CD4-positive, CD25-positive, alpha-beta regulatory T cell (primary cell): ENCODE measurements at places on chromosomes 3 and 15.

DNA sequence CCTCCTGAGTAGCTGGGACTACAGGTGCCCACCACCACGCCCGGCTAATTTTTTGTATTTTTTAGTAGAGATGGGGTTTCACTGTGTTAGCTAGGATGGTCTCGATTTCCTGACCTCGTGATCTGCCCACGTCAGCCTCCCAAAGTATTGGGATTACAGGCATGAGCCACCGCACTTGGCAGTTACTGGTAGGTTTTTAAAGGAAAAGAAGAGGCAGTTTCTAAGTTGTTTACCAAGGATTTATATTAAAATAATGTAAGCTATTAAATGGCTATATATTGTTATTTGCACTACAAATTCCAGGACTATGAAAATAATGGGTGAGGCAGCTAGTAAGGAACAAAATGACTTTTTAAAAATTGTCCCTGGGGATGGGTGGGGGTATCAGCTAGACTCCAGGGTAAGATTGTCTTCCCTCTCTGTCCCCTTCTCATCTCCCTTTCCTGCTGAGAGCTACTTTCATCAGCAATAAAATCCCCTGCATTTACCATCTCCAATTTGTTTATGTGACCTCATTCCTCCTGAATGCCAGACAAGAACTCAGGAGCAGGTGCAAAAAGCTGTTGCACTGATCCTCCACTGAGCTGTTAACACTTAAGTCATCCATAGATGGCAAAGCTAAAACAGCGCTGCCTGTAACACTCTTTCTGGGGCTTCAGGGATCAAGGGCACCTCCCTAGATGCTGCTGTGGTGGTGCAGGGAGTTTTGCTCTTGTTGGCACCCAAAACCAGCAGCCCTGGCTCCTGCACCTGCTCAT is 165.2 kb downstream of the ZPLD1 start:
- DNase-seq, result no peak

GRCh38 chr15:55256281-55257011 is 33.2 kb downstream of the RAB27A start:
- DNase-seq, result no peak

DNA sequence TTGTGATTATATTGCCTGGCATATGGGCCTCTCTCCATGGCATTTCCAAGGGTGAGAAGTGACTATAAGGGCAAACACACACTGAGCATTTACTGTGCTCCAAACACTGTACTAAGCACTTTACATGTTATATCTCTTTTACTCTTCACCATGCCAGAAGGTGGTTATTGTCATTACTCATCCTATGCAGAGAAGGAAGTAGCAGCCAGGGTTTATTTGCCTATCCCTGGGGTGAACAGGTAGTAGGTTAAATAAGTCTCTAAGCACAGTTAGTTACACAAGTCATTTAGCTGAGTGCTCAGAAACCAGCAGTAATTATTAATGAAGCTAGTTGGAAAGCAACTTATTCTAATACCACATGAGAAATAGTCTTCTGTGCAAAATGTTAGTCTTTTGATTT is 109.9 kb upstream of the SYNPR start:
- DNase-seq, result no peak

DNA sequence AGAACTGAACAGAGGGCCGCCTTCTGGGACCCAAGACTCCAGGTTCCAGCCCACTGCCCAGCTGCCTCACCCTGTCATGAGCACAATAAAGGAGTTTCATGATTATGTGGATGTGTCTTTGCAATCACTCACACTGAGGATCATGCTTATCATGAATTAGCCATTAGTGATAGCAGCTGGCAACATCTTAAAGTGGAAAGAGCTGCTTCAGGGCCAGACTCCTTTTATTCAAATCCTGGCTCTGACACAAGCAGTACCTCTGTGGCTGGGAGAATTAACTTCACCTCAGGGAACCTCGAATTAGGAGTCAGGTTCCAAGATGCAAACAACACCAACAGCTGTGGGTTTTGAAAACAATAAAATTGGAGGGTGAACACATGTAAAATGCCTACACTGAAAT is 6.6 kb upstream of the SCAP start:
- no peak for DNase-seq

DNA sequence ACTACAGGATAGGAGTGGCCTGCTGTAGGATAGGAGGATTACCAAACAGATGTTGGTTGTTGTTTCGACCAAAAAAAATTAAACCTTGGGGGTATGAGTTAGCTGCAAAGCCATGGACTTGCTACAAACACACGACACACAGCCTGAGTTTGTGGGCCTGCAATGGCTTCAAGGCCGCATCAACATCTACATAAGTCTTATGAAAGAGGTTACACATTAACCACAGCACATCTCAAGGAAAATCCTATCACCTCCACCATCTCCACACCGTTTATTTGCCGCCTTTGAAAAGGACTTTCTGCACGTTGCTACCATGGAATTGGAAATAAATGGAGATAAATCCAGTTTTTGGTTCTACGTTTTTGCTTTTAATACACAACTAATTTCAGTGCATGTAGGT is 23.0 kb downstream of the LRIG1 start:
- no peak for DNase-seq

- DNase-seq, result no peak
These were observed 106.1 kb downstream of the FILIP1L start for GRCh38 chr3:100008081-100008698.

- DNase-seq, result no peak
These were observed 27.4 kb downstream of the ZXDC start for GRCh38 chr3:126448136-126448892.

DNA sequence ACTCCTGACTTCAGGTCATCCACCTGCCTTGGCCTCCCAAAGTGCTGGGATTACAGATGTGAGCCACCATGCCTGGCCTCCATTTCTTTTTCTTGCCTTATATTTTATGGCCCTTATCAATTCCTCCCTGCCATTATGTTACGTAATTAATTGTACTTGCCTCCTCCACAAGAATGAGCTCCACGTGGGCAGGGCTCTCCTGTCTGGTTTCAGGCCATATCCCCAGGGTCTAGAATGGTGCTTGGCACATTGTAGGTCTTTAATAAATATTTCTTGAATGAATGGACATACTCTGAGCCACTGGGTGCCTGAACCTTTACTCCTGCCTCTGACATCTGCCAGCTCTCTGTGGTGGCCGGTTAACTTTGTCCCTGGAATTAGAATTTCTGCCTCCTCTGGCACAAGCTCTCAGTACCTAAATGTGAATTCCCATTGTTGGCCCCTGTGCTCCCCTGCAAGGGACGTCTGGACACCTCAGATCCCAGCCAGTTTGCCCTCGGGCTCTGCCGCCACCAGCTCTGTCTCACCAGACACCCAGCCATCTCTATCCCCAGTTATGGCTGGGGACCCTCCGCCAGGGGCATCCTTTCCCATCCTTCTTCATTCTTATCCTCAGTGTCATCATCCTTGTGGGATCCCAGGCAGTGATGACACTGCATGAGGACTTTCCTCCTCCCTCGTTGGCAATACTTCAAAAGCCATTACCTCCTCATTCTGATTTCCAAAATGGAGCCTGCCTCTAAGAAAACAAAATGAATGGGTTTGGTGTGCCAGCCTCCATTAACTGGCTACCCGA is 165.6 kb upstream of the SMAD3 start:
- DNase-seq, result no peak

- no peak for DNase-seq
These were observed 50.7 kb downstream of the PROS1 start for GRCh38 chr3:93923006-93923405.

DNA sequence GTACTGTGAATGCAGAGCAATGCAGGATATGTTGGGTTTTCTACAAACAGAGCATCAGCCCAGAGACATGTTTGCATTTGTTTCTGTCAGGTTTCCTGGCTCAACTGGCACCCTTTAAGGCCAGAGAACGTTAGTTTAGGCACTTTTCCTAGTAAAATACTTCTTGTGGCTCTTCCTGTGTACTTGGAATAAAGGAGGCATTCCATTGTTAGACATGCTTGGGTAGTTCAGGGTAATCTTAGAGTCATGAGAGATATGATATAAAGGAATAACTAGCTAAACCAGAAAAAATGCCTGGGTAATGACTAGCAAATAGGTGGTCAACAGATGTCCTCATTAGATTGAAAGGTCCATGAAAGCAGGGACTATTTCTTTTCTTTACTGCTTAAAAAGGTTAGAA is 60.4 kb upstream of the RBM5 start:
- no peak for DNase-seq

DNA sequence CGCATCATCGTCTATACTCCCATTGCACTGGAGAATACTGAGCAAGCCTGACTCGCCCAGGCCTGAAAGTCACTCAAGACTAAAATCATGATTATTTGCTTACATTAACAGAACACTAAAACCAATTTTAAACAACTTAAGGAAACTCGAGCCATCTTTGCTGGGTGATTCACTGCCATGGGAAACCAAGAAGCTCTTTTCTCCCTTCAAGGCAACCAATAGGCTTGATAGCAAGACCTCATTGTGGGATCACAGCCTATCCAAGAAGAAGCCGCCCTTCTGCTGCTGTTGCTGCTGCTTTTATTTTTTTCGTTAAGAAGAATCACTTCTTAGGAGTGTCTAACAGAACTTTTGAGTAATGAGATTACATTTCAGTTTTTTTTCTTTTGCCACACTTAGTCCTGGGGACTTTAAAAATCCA is 479.4 kb downstream of the FOXP1 start:
- DNase-seq, result no peak

GRCh38 chr3:102156426-102156825 is 278.4 kb upstream of the ZPLD1 start:
- no peak for DNase-seq

- peak; percentile 21 for DNase-seq
These were observed 201.1 kb downstream of the AKAP13 start for GRCh38 chr15:85581495-85581894.

DNA sequence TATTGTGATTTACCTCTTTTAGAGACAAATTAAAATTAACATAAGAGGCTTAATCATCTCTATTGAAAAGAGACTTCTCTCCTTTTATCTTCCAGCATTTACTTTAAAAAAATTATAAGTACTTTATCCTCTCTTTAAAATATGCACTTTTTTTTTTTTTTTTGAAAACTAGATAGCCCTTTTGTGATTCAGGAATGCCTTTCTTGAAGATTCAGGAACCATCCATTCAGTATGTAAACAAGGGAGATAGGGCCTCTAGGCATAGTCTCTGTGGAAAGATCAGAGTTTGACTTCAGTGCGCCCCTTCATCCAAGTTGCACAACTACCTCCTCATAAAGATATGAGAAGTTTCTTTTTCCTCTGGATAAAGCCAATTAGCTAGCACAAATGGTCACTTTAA is 1163.7 kb downstream of the SI start:
- DNase-seq, result no peak

DNA sequence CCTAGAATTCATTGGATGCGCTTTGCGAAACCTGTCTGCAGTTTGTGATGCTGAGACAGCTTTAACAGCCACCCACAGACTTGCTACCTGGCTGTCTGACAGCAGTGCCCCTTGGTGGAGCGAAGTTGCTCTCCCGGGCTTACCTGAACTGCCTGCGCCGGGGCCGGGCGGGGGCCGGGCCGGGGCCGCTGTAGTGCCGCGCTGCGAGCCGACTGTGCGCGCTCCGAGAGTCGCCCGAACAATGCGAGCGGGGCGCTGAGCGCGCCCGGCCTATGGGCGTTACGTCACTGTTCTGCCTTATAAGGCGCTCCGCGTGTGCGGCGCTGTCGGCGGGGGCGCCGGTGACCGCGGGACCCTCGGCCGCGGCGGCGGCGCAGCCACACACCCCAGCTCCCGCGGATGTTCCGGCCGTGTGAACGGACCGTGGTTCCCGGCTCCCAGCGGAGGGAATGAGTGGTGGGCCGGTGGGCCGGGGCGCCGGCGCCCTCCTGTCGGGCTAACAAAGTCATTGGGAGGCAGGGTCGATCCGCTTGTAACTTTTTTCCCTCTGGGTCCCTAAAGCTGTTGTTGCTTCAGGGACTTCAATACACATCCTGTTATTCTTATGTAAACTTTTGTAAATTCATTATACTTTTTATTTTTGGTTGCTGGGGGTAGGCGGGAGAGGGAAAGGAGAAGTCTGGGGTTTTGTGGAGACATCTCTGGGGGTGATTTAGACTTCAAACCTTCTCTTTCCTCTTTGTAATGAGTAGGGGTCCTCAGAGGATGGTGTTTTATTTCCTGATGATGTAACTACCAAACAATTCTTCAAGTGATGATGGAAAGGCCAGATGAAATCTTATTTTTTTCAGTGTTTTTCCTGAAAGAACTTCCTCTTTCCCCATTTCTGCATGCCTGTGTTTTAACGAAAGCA is 58.5 kb downstream of the CMSS1 start:
- DNase-seq, result peak; percentile 52

GRCh38 chr15:23518104-23518503 is 47.4 kb upstream of the MKRN3 start:
- DNase-seq, result no peak

DNA sequence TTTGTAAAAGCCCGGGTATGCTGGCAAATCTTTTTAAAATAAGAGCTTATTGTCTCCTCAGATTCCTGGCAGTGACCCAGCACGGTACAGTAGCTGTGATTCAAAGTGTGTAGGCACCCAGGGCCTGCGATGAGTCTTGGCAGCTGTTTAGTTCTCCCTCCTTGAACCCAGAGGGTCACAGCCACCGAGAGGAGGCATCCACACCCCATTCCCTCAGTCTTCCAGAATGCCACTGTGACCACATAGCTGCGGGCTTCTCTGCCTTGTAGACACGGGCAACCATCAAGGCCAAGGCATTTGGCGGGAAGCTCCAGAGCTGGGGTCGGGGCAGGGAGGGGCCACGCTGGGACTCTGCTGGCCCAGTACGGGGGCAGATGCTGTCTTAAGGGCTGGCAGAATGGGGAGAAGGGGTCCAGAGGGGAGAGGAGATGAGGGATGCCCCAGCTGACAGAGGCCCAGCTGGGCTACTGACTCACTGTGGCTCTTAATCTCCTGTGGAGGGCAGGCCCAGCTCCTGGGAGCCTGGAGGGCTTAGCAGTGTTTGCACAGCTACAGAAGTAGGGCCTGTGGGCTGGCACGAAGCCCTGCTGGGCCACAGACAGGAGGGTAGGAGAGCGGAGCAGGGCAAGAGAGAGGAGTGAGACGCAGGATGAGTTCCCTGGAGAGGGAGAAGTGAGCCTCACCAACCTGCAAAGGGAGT is 68.8 kb upstream of the DLG1 start:
- no peak for DNase-seq

GRCh38 chr3:172698631-172699030 is 12.2 kb downstream of the NCEH1 start:
- DNase-seq, result no peak

DNA sequence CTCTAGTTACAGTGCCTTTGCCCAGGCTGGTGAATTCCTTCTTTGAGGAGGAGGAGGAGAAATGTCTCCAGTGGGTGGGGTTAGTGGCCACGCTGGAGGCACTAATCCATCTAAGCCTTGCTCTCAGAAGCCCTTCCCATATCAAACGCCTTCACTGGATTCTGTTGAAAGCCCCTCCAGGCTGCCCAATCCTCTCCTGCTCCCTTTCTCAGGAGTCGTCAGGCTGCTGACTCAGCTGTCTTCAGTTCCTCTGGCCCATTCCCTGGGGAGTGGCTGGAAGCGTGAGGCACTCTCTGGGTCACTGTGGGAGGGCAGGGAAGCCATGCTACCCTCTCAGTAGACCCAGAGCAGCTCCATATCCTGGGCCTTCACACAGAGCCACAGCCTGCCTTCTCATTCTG is 2.7 kb downstream of the AP2M1 start:
- no peak for DNase-seq
